ENCODE measurements at places on chromosomes 2 and 18. TPM values are rescaled to one million over a fixed set of nuclear protein-coding genes. Genes with fewer than 3 reads are reported as not detected.

DNA sequence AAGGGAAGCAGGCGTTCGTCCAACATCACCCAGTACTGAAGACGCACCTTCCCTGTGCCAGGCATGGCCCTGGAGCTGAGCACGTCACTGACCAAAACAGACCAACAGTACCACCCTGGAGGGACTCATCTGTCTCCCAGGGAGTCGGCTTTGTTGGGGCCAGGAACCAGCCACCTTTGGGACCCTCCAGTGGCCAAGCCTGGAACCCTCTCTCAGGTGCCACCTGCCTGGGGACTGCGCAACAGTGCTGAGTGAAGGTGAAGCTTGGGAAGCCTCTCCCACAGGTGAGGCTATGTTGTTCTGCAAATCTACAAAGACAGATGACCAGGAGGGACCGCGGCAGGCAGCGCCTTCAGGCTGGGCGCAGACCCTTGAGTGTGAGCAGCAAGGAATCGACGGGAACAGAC lies 91.4 kb upstream of the OTOS start:
- DNase-seq = no peak

Gene BCL11A
- 27.9 TPM for total RNA-seq

- no peak for DNase-seq
These were observed 66.5 kb downstream of the RAB10 start for GRCh38 chr2:26100384-26100783.

Gene RTP5
- total RNA-seq = 0.66 TPM

- no peak for DNase-seq
These were observed 81.0 kb downstream of the EDAR start for GRCh38 chr2:108907822-108908712.

DNA sequence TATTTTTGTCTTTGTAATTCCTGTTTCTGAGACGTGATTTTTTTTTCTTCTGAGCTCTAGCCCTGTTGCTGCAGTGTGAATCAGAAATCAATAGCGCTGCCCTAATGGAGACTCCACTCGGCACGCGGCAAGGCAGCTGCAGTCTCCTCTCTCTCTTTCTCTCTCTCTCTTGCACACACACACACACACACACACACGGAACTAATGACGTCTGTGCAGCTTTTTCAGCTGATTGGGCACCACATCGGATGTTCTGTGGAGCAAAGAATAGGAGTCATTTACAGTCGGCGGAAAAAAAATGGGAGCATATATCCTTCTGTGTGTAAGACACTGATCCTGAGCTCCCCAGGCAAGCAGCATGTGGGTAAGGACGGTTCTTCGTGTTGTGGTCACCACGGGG lies 2.0 kb upstream of the MYT1L start:
- DNase-seq = no peak

DNA sequence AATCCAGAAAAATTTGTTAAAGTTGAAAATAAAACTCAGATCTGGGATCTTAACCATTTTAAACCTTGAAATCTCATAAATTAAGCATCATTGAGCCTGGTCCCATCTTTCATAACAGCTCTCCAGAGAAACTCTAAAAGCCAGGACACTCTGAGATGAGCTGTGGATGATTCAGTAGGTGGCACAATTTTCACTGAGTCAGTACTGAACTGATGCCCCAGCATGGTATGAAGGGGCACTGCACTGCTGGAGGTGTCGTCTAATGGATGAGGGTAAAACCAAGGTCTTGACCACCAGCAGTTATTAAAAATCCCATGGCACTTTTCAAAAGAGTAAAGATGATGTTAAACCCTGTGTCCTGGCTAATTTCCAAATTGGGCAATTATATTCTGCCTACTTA lies 170.6 kb downstream of the FIGN start:
- DNase-seq = no peak

Gene ALLC
- 0.05 TPM for total RNA-seq

Gene SOWAHC
- total RNA-seq = 7.3 TPM

Gene PRSS56
- total RNA-seq = 0.19 TPM

GRCh38 chr2:126527836-126528490 lies 128.0 kb upstream of the GYPC start:
- peak; percentile 32 for DNase-seq

DNA sequence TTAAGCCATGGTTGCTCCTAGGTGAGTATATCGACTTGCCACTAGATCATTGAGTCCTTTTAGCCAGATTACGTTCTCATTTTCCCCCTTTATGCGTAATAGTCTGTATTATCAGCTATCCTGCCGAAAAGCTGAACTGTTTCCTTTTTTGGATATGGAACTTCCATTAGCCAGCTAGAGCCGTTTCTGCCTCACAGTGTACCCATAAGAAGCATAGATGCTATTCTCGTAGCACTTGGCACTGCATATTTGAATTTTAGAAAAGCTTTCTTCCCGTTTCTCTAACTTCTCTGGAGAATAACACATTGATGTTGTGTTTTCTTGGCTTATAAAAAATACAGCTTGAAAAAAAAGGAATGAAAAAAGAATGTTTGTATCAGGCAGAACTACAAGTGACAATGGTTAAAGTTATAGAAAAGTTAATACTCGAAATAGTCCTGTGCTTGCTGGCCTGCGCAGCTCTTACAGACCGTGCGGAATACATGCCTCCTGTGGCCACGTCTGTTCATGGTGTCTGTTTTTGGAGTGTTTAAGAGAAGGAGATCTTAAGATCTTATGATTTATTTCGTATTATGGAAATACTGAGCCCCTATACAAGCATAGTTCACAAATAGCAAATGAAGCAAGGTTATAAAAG lies 710 bp downstream of the DUSP19 start:
- no peak for DNase-seq

- no peak for DNase-seq
These were observed 34.2 kb downstream of the CERS6 start for GRCh38 chr2:168490015-168490874.

DNA sequence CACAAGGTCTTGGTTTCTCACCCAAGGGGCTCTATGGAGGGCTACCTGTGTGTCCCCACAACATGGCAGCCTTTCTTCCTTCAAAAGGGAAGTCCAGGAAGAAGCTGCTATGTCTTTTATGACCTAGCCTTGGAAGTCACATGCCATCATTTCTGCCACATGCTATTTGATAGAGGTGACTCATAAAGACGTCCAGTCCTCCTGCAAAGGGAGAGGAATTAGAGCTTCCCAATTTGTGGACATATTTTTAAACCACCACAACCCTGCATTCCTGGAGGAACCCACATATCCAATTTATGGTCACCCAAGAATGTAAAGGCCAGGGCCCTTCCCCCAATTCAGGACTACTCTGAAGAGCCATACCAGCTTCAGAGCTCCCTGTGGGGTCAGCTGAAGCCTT lies 246.2 kb downstream of the CYP26B1 start:
- no peak for DNase-seq

GRCh38 chr18:58536534-58537271 lies 92.2 kb downstream of the ALPK2 start:
- no peak for DNase-seq

DNA sequence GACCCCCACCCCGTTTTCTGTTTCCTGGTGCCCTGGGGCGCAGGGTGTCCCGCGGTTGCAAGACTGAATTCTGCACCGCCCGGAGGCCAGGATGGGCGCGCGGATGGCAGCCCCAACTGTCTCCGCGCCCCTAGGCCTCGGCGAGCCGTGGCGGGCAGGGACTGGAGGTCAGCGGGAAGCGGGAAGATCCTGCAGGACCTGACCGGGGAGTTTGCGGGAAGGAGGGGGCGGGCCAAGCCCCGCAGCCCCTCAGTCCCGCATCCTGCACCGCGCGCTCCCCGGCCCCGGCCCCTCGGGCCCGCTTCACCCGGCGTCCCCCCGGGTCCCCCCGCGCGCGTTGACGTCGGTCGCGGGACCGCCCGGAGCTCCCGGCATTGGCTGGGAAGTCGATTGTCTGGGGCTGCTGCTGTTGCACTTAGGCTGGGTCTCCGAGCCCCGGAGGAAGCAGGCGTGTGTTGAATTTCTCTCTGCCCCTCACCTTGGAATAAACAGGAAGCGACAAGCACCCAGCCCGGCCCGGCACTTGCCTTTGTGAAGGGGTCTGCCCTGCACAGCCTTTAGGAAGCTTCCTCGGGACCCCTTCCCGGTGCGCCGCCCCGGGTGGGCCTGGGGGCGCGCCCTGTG lies at the start of gene LDLRAD4:
Gene LDLRAD4, plus strand, starts transcription at position 393 of the 624 bp plus-strand sequence.
- peak; percentile 71 for DNase-seq

DNA sequence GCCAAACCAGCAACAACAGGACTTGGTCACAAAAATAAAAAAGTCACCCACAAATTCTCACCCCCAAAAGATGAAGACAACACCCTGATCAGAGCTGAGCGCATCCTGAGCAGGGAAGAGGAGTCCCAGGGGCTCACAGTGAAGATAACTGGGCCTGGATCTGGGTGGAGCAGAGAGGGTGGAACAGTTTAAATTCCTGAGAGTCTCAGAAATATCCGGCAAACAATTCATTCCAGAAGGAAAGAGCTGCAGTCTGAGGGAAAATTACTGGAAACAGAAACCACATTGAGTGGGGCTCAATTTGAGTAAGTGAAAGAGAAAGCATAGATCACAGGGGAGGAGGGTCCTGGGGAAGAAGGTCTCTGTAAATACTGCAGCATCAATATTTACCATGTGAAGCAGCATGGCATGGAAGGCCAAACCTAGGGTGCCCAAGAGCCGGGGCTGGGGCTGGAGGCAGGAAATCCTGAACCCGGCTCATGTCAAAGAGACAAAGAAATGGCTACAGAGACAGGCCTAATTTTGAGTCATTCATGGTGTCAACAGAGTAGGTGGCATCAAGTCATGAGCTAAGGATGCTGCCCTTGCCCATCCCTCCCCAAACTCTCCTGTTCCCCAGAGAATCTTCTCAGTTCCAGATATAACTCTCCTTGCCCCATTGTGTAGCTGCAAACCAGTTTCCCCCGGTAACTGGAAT lies 61.4 kb upstream of the ZBTB7C start:
- DNase-seq = no peak

GRCh38 chr2:151827564-151828142 lies 568 bp downstream of the ARL5A start:
- DNase-seq = peak; percentile 52

GRCh38 chr2:203155406-203155805 lies 83.4 kb upstream of the CYP20A1 start:
- no peak for DNase-seq

- no peak for DNase-seq
These were observed 904.8 kb upstream of the CHAC2 start for GRCh38 chr2:52862801-52863200.

GRCh38 chr2:40129725-40130124 lies 322.2 kb downstream of the SLC8A1 start:
- DNase-seq = no peak

DNA sequence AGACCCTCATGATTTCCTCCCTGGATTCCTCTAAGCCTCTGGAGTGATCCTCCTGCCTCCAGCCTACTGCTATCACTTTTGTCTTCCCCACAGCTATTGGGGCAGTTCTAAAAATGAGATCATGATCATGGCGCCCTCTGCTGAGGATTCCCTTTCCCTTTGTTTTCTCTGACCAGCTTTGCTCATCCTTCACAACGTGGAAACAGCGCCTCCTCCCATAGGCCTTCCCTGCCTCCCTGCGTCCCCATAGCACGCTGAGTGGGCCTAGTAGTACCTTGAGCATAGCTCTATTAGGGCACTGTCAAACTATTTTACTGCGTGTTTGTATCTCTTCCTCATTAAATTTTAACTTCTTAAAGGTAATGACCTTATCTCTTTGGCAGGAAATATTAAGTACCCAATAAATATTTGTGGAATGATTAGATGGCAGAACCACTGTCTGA lies 207.0 kb upstream of the FANCL start:
- DNase-seq = peak; percentile 74

- no peak for DNase-seq
These were observed 70.0 kb downstream of the ACSL3 start for GRCh38 chr2:222930862-222931261.

DNA sequence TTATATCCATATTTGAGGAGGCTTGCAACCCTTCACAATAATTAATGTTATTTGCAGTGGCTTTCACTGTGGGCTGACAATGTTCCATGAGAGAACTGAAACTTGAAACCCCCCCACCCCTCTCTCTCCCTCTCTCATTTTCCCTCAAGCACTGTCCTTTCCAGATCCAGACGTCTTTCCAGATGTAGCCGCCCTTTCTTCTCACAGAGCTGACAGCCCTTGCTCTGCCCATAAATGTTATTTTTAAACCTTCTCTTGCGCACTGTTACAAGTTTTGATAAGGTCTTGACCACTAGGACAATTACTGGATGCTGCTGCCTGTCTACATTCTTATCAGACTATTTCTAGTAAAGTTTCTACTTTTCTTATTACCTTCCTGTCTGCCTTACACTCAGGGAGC lies 91.4 kb upstream of the LINC00305 start:
- DNase-seq = no peak

DNA sequence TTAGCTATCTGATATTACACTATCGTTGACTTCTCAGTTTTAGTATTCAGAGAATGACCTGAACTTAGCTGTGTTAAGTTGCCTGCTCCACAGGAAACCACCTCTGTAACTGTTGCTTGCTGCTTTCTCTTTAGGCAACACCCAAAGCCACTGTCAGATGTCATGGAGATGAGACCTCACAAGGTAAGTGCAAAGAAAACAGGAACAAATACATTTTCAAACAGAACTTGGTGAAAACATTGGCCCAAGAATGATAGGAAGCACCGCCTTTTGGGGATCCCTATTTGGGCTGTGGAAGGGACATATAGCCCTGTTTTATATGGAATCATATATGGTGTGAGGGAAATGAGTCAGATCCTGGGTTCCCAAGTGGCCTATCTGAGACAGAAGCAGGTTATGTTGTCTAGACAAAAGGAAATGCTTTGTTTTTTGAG lies 143.4 kb downstream of the UBE2E3 start:
- peak; percentile 74 for DNase-seq

DNA sequence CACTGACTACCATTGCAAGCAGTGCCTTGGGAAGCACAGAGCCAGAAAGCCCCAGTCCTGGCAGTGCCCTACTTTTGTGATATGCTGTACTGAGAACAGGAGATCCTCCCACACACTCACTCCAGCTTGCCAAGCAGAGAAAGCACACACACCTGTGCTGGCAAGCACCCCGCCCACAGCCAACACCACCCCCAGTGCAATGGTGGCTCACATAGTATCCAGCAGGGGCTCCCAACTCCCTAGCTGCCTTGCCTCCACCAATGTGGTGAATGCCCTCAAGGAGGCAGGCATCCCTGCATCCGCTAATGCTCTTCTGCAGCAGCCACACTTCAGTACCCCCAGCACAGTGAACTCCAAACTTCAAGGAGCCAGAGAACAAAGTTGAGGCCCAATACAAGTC lies 1655.8 kb downstream of the SUCLG1 start:
- no peak for DNase-seq

Gene CIB4
- total RNA-seq = 0.19 TPM

- no peak for DNase-seq
These were observed 129.9 kb downstream of the PRPF40A start for GRCh38 chr2:152587187-152587947.

- DNase-seq = no peak
These were observed 153.7 kb downstream of the TGIF1 start for GRCh38 chr18:3603421-3604234.

- no peak for DNase-seq
These were observed 63.6 kb downstream of the HNRNPLL start for GRCh38 chr2:38539086-38539485.

Gene GCKR
- not detected for total RNA-seq

Gene AQP12A
- not detected for total RNA-seq

- DNase-seq = peak; percentile 83
These were observed 52.6 kb downstream of the ARL4C start for GRCh38 chr2:234444242-234444730.

Measured in thymus (tissue), 14 donors.